Left lobe of liver (tissue), 2 donors: ENCODE measurements at places on chromosomes 7 and 10. TPM values are rescaled to one million over a fixed set of nuclear protein-coding genes. Genes with fewer than 3 reads are reported as not detected.
A peak's percentile ranks its signal among the peaks of the same experiment; 100 is the strongest.

Gene C10orf88
- 1.9 TPM for total RNA-seq

DNA sequence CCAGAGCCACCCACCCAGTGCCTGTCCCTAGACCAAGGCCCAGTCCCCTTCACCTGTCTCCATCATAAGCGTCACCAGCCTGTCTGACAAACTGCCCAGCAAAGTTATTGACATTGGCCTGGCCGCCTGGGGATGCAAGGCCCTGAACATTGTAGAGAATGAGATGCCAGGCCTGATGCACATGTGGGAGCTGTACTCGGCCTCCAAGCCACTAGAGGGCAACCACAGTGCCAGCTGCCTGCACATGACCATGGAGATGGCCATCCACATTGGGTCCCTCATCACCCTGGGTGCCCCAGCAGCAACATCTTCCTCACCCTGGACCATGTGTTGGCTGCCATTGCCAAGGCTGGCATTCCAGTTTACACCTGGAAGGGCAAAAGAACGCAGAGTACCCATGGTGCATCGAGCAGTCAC lies 63.7 kb upstream of the ANTXRL start:
- no peak for DNase-seq

- DNase-seq, result no peak
Measured at GRCh38 chr7:5693529-5693928, 87.9 kb downstream of the RNF216 start.

DNA sequence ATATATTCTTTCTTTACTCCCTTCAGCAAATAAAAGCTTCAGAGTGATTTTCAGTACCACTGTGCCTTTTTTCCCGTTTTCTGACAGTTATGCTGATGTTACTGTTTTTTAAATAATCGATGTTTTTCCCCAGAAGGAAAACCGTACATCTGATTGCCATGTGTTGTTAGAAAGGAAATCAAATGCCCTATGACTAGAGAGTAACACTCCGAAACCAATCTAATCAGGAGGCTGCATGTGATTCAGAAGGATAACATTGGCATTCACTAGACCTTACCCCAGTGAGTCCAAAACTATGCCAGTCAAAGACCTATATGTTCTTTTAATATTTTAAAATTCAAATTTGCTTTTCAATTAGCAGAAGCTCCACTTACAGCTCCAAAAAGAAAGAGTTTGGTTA lies 116.3 kb downstream of the TMEM26 start:
- no peak for DNase-seq

Gene NRAP
- 0.05 TPM for total RNA-seq

- DNase-seq, result peak; percentile 65
Measured at GRCh38 chr10:97427571-97428179, 1.7 kb downstream of the PGAM1 start.

GRCh38 chr7:112853422-112853821 lies 63.2 kb upstream of the TMEM168 start:
- DNase-seq, result no peak

Gene ASAH2
- total RNA-seq, result 2.5 TPM

Gene SPRN
- 0.18 TPM for total RNA-seq

DNA sequence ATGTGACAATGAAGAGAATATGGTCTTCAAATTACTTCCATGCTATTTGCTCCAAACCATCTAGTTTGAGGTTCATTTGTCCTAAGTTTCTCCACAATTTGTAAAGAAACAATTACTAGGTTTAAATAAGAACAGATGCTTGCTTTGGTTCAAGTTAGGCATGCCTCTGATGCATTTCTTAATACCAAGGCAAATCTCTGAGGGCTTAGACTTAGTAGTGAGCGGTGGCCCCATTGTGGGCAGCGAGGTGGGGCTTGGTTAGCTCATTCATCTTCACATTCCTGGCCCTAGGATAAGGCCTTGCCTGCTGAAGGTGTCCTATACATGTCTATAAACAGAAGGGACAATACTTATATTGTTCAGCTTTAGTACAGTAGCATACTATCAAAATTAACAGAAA lies 52.4 kb upstream of the RHEB start:
- DNase-seq, result no peak

GRCh38 chr7:44867073-44867995 lies 18.0 kb downstream of the PURB start:
- no peak for DNase-seq

DNA sequence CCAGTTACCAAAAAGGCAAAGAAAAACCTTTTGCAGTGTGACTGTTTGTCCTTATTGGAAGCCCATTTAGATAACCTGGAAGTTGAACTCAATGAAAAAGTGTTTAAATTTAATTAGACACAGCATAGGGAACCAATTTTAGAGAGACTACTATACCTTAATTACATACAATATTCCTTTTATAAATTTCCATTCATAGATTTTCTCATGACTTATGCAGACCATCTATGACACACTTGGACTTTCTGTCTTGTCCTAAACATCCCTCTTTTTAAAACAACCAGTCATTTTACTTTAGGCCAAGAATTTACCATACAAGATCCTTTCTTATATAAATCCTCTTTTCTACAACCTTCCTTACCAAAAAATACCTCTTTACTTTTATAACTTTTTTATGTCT lies 61.6 kb downstream of the MTURN start:
- no peak for DNase-seq

DNA sequence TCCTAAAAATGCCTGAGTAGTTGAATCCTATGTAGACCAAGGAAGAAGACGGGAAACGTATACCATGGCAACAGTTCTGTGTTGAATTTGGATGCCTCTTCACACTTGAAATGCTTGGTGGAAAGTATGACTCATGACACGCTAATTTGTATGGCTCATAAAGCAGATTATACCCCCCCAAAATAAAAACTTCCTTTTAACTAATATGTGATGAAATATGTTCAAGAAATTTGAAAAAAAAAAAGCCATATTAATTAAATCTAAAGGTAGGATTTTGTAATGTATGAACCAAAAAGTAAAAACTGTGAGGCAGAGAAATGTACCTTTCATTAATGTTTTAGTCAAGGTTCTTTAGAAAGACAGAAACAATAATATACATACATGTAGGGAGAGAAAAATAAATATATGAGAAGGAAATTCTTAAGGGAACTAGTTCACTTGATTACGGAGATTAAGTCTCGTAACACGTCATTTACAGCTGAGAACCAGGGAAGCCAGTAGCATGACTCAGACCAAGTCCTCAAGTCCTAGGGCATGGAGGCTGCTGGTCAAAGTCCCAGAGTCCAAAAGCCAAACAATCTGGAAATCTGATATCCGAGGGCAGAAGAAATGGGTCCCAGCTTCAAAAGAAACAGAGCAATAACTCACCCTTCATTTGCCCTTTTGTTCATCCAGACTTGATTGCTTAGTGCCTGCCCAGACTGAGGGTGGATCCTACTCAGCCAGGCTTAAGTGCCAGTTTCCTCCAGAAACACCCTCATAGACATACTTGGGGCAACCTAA lies 485.1 kb downstream of the SEMA3D start:
- no peak for DNase-seq

DNA sequence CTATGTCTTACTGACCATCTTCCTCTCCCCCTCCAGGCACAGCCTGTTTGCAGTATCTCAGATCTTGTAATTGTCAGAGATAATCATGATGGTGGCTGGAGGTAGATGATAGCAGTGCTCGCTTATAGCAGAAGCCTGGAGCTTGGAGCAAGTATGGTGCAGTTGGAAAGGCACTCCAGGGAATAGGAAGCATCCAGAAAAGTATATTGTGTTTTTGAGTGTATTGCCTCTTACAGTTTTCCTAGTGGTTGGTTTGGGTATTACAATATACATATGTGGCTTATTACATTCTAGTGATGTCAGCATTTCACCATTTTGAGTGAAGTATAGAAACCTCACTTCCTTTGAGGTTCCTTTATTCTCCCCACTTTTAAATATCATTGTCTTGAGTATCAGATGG lies 101.5 kb downstream of the STK31 start:
- no peak for DNase-seq

- no peak for DNase-seq
Measured at GRCh38 chr7:123401295-123401694, 133.1 kb downstream of the IQUB start.

- DNase-seq, result no peak
Measured at GRCh38 chr10:93420091-93420490, 62.0 kb downstream of the MYOF start.

Gene PCDH15
- total RNA-seq, result not detected

DNA sequence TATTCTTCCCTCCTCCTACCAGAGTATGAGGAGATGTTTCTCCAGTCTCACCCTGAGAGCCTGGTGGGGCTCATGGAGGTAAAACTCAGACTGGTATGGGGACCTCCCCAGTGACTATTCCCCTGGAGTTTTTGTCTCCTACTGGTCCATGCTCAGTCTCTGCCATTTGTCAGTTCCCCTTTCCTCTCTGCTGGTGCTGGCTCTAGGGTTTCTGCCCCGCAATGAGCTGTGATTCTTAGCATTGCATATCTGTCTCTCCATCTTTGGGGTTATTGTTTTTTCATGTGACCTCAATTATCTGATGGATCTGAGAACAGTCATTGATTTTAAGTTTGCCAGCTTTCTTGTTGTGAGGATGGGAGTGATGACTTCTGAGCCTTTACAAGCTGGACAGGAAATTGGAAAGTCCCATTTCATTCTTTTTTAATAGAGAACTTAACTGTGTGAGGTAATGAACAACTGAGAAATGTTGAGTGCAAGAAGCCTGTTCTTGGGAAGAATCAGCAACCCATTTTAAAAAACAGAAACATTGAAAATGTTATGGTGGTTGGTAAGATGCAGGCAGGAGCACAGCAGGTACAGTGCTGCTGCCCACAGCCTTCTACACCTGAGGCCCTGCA lies 26.9 kb downstream of the NACAD start:
- no peak for DNase-seq

- DNase-seq, result no peak
Measured at GRCh38 chr7:138228769-138229168, 152.5 kb downstream of the AKR1D1 start.

- peak; percentile 26 for DNase-seq
Measured at GRCh38 chr7:157002819-157003421, 7.5 kb downstream of the MNX1 start.

Gene PHF14
- 14.7 TPM for total RNA-seq

DNA sequence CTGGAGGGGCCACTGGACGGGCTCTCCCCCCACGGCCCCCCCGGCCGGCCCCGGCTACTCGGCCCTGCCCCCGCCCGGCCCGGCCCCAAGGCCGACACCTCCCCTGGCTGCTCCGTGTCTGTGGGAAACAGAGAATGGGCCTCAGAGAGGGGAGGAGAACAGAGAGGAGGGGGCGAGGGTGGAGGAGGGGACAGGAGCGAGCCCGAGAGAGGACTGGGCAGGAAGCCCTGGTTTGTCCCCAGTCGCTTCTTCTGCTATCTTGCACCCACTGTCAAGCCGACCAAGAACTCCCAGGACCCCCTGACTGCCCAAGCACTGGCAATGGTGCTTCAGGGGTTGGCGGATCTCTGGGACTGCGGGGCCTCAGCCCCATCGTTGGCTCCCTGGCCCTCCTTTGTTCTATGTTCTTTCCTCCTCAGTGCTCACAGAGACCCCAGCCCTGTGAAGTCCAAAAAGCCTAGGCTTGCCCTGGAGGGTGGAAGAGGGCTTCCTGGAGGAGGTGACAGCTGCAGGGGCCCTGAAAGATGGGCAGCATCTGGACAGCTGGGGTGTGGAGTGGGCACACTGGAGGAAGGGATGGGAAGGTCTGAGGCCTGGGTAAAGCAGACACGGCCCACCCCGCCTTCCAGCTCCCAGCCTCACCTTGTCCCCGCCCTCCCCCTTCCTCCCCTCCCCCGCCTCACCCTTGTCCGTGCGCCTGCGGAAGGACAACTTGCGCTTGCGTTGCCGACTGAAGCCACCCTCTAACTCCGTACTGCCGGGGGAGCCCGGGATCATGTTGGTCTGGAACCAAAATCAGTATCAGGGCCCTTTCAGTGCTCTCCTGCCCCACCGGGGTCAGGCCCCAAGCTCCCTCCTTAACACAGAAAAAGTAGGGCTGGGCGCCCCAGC lies 30.1 kb downstream of the KCNH2 start:
- no peak for DNase-seq

- no peak for DNase-seq
Measured at GRCh38 chr7:46633200-46633599, 712.1 kb upstream of the IGFBP3 start.

DNA sequence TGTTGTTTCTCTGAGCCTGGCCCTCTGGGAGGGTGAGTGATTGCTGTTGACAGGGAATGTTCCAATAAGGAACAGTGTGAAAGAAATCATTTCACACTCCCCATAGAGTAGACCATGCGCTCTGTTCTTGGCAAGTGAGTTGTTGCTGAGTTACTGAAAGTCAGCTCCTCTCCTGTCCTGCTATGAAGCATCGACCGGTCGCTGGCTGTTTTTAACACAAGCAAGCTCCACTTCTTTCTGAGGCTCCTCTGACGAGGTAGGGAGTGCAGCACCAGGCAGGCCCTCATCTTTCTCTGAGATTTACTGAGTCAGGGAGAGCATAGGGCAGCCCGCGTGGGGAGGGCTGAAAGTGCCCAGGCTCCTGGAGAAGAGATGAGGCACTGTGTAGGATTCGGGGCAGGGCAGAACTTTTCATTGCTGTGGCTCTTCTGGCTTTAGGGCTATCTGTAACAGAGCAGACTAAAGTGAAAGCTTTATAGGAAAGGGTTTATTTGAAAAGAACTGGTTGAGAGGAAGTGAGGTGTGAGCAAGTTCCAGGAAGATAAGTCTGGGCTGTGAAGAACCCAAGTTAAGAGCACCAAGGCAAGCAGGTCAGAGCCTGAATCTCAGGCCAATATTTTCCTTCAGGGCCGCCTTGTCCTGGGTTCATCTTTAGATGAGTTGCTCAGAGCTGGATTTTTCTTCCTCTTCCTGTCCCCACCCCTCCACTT lies 332.2 kb downstream of the CCSER2 start:
- no peak for DNase-seq

Gene PNLIPRP1
- 2.5 TPM for total RNA-seq

- no peak for DNase-seq
Measured at GRCh38 chr7:41573862-41574261, 129.0 kb downstream of the INHBA start.
